Chondrocyte (in vitro differentiated cells): ENCODE measurements at places on chromosomes 12 and 14. TPM values are rescaled to one million over a fixed set of nuclear protein-coding genes. Genes with fewer than 3 reads are reported as not detected.

DNA sequence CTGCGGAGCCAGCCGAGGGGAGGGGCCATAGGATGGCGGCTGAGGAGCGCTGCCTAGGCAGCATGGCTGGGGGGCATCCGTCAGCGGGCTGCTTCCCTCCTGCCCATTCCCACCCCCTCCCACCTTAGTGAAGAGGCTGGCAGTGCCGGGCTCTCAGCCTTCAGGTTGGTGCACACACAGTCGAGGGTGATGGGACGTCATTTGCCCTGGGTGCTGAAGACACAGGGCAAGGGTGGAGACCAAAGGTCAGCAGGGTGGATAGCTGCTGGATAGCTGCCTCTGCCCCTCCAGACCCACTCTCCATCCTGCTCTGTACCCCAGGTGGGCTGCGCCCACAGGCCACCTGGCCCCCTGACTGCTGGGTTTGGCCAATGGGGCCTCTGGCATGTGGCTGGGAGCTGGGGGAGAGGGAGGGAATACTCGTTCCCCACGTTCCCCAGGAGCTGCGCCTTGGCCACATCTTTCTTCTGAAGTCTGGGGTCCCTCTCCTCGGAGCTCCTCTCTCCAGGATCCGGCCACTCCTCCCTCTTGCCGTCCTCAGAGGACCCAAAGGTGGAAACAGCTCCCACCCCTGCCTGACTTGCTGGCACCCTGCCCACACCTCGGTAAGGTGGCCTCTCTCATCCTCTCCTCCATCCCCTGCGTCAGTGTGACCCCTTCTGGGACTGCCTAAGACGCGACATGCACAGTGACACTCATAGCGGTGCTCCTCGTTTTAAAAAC lies 11.2 kb upstream of the CDC42BPB start:
- no peak for DNase-seq

DNA sequence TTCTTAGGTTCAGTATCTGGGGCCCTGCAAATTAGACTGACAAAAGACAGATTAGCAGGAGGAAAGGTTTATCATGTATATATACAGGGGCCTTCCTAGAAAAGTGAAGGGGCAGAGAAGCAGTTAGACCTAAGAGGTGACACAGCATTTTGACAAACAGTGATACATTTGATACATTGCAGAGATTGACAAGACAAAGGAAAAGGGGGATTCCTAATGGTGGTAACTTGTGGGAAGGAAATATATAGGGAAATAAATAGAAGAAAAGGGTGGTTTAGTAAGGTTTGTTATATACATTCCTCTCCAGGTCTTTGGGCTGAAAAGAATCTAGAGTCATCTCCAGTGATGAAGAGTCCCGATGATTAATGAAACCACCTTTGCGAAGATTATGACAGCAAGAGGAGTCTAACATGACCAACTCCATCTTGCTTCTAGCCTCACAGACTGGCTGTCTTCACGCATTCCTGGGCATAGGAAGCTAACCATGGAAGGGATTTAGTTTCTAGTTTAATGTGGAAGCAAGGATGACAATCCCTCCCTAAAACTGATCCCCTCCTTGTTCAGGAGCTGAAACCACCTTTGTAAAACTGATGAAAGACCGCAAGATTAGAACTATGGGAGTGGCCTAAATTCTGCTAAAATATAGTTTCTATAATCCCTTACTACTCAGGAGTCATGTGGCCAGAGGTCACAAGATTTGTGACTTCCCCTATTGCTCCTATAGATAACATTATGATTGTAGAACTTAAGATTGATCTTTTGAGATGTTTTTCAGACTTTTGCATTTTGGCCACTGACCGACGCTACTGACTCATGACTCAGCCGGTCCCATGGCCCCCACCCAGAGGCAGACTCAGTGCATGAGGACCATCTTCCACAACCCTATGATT lies 31.1 kb upstream of the CPM start:
- DNase-seq, result no peak

GRCh38 chr14:31380106-31380505 lies 40.2 kb downstream of the HEATR5A start:
- DNase-seq, result no peak

GRCh38 chr12:85057370-85057963 lies 21.3 kb downstream of the LRRIQ1 start:
- no peak for DNase-seq

- DNase-seq, result no peak
Measured at GRCh38 chr12:68012712-68013111, 23.5 kb downstream of the IFNG-AS1 start.

The PRH2 gene
- total RNA-seq, result not detected in 3 replicates

GRCh38 chr12:47417955-47418354 lies 287.9 kb downstream of the RPAP3 start:
- DNase-seq, result no peak

The GSC gene
- total RNA-seq, result not detected in 3 replicates

GRCh38 chr12:57229046-57229633 lies 371 bp upstream of the SHMT2 start:
- no peak for DNase-seq

GRCh38 chr14:80047761-80048160 lies 163.5 kb downstream of the DIO2 start:
- no peak for DNase-seq

DNA sequence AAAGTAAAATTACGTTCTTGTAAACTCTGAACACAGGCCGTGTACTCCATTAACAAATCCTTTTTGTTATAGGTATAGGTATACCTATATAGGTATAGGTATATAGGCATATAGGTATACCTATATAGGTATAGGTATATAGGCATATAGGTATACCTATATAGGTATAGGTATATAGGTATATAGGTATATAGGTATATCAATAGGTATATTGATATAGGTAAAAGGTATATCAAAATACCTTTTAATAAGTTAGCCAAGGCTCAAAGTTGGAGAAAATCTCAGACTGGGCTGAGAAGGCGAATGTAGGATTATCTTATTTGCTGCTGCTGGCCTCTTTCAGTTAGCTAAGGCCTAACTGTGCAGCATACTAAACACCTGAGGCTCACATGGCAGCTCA lies 3.4 kb downstream of the SCFD1 start:
- no peak for DNase-seq

DNA sequence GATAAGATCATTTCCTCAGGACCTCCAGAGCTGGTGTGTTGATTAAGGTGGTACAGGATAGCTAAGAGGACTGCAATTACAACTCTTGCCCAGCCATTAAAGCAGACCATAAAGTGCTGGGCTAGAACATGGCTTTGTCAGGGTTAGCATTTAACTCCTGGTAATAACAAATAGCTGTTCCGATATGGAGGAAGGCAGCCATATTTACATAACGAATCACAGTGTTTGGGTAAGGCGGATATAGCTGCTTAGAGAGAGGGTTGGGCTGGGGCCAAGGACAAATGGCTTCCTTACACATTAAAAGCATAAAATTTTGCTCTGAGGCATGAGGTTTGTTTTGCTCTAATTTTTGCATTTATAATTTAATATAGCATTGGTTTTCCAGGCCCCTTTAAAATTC lies 297.7 kb upstream of the DDHD1 start:
- DNase-seq, result no peak

- no peak for DNase-seq
Measured at GRCh38 chr14:90677484-90678050, 138.7 kb downstream of the TTC7B start.

- DNase-seq, result no peak
Measured at GRCh38 chr12:127262615-127263014, 1004.4 kb upstream of the TMEM132C start.

- DNase-seq, result no peak
Measured at GRCh38 chr12:105109465-105110212, 2.1 kb downstream of the WASHC4 start.

DNA sequence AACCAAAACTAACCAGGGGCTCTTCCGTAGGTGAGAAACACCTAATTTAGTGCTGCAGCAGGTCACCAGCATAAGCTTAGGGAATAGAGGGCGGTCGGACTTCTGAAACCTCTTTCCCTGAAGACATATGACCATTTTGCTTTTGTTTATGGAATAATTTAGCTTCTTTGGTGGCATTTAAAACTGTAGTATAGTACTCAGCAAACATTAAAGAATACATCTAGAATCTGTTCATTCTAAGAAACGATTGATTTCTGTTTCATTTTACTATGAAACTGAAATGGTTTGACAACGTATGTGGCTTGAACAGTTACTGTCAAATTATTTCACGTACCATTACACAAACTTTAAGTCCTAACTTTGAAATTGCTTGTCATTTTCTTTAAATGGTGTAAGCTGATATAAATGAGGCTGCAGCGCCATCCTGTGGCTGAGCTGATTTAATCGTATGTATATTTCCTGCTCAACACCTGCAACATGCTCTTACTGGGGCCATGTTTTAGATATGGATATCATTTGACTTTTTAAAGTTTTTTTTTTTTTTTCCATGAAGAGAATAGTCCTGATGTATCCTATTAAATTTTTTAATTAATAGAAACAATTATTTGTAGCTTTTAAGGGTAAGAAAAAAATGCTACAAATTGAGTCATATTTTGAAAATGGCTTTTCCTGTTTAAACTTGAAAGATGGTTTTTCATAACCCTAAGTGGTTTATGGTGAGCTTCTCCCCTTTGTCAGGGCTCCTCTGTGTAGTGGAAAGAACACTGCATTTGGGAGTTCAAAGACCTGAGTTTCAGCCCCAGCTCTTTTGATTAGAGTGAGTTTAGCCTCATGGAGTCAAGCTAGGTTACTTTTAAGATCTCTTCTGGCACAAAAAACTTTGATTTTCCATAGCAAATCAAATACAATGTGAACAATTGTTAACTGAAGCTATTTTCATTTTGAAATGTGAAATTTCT lies 27.4 kb downstream of the CFAP54 start:
- no peak for DNase-seq

DNA sequence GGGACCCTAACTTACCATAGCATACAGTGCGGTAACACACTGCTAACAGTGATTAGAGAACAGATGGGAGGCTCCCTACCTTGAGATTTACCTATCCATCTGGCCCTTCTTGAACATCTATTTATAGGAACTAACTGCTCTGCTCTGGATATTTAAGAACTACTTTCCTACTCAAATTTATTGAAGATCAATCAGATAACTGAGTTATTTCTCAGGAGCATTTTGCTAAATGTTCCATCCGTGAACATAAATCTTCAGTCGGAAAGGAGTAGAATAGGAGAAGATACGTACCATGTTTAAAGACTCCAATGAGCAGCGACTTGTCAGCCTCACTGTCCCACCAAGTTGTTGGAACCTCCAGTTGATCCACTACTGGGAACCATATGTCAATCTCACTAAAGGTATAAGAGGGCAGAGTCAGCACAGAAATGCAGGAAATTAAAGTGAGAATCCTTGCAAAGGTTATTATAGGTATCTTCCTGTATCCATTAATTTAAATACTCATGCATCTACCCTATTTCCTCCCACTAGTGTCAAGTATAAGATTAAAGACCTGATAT lies 15.6 kb upstream of the SUPT16H start:
- DNase-seq, result no peak
